ENCODE measurements at places on chromosomes 1 and 21.

DNA sequence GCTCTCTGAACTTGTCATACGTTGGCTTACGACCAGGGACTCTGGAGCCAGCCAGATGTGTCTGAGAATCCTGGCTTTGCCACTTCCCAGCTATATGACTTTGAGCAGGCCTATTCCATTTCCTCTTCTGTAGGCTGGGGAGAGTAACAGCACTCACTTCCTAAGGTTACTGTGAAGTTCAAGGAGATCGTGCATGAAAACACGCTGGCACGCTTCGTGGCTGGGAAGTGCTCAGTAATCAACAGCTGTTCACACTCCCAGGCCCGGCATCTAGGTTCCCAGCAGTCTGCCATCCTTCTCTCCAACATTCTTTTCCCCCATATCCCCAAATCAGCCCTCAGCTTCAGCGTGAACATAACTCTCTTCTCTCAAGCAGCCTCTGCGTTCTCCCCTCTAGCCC is 2.0 kb downstream of the ASCL5 start:
- DNase-seq = no peak

- no peak for DNase-seq
Observed at GRCh38 chr21:44354775-44355771, 1.7 kb downstream of the TRPM2 start.

DNA sequence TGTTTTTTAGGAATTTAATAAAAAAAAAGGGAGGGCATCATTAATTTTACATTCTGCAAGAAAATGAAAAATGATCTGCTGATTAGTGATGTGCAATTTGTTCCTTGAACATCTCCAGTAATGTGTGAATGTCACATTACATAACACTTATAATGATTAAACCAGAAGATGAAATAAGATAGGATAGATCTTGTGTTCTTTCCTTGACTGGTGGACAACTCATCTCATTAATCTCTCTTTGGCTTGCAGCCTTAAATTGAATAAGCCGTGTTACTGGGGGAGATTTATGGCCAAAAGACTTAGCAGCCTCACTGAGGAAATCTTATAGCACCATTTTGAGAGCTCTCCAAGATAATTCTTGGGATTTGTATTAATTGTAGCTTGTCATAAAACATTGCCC is 217.2 kb downstream of the ST6GALNAC3 start:
- no peak for DNase-seq

DNA sequence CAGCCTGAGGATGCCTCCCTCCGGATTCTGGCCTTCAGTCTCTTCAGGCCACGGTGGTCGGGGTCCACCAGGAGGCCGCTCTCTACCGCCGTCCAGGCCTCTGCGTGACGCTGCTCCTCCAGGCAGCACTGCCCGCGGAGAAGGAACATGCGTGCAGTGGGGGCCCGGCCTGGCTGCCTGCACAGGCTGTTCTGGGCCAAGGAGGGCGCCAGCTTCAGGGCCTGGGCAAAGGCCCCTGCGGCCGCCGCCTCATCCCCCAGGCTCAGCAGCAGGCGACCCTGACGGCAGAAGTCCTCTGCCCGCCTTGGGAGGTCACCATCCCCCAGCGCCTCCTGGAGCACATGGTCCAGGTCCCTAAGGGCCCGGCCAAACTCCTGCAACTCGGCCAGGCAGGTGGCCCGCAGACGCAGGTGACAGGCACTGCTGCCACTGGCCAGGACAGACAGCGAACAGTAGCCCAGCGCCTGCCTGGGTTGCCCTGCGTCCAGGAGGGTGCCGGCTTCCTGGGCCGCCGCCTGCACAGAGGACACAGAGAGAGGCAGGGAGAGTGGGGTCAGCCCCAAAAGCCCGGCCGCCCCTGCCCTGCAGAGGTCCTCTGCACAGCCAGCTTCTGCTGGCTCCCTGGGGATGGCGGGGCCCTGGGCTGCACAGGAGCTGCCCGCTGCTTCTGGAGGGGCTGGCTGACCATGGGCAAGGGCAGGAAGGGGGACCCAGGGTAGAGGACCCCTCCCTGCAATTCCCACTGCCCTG is 8.7 kb upstream of the MMEL1 start:
- DNase-seq = no peak

- no peak for DNase-seq
Observed at GRCh38 chr21:14947613-14948160, 117.1 kb downstream of the NRIP1 start.

GRCh38 chr1:192630521-192631287 is 5.2 kb upstream of the RGS13 start:
- peak; percentile 12 for DNase-seq

DNA sequence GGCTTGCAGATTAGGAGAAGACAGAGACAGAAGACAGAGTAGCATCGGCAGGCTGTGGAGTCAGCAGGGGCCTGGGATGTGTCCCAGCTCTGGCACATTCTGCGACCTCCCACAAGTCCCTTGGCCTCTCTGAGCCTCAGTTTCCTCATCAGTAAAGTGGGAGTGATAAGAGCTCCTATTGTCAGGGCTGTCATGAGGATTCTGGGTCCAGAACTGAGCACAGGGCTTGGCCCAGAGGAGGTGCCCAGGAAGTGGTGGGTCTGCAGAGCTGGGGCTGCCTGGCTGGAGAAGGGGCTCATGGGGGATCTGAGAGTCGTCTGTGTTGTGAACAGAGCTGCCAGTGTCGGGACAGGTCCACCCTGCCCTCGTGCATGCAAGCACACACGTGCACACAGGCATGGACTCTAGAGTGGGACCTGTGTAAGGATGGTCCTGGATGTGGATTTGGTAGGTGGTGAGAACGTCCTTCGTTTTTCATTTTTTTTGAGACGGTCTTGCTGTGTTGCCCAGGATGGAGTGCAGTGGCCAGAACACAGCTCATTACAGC is 262.9 kb downstream of the PTPRU start:
- no peak for DNase-seq

- no peak for DNase-seq
Observed at GRCh38 chr1:248590055-248590454, 7.4 kb downstream of the OR2T10 start.

- DNase-seq = no peak
Observed at GRCh38 chr1:219805191-219805590, 123.2 kb downstream of the SLC30A10 start.

DNA sequence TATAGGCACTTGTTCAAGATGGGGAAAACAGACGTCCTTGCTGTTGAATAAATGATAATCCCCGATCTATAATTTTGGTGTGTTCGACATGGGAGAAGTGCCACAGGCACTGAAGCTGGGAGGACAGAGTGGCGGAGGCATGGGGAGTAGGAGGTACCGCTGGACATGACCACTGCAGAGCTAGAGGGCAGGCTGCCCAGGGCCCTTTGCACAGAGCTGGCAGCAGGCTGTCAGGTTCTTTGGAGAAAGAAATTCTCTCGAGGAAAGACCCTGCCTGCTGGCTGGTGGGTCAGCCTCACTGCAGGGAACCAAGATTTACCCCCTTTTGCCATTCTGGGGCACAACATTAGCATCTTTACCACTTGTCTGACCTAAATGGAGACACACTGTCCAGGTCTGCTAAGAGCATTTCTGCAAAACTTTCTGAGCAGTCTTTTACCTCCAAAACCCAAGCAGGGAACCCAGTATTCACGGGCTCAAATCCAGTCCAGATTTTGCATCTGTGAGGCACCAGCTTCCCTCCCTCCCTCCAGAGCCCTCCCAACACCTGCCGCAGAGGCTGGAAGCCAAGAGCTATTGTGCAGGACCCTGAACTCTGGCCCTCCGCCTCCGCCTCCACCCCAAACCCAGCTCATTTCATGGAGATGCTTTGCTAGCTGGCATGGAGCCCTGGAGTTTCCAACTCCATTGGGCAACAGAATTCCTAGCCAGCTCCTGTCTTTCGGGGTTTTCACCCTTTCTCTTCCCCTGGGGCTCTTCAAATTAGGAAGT is 142.3 kb downstream of the PLXNA2 start:
- no peak for DNase-seq

- no peak for DNase-seq
Observed at GRCh38 chr21:29377266-29377665, 78.5 kb downstream of the BACH1 start.

DNA sequence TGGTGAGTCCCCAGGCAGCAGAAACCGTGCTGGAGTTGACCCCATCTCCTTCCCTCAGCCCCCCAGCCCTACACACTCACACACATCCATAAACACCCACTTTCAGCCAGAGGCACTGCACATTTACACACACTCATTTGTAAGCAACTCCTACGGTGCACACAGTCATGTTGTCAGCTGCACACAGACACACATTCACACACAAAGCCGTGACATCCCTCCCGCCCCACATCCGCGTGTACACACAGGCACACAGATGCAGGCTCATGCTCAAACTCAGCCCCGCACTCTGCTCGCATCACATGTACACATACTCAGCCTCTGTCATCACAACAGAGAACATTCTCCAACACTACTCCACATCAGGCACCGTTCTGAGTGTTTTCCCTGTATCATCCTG is 47.6 kb downstream of the LACTBL1 start:
- DNase-seq = no peak

GRCh38 chr1:84246213-84246612 is 55.3 kb upstream of the SAMD13 start:
- DNase-seq = peak; percentile 84

DNA sequence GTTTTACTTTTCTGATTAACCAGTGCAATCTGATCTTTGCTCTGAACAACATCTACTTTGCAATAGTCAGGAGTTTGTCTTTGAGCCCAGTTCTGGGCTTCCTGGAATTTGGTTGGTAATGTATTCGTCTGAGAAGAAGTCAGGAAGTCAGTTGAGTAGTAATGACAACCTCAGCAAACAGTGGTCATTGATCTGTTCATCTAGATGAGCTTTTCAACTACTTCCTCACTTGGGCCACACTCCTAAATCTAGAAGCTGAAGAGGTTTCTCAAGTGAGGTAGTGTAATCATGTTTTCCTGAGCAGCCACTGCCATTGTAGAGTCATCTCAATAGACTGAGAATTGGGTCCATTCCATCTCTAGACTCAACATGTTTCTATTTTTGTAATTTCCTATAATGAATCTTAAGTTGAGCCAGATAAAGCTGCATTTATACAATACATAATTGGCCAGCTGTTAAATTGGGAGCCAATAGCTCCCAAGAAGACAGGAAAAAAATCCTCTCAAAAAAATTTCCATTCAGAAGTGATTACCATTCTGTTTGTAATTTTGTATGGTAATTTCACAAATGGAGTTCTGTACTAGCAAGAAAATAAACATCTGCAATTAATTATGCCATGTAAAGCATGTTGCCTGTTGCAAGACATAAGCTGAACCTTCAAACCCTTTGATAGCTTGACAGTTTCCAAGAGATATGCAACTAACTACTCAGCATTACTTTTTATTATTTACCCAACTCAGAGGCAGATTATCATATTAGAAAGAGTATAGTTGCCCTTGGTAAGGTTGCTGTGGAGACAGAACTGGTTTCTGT is 49.6 kb downstream of the WDR64 start:
- no peak for DNase-seq

GRCh38 chr1:33762962-33763361 is 100.9 kb upstream of the HMGB4 start:
- DNase-seq = no peak

GRCh38 chr1:47645151-47645550 is 207.3 kb downstream of the FOXD2 start:
- no peak for DNase-seq

DNA sequence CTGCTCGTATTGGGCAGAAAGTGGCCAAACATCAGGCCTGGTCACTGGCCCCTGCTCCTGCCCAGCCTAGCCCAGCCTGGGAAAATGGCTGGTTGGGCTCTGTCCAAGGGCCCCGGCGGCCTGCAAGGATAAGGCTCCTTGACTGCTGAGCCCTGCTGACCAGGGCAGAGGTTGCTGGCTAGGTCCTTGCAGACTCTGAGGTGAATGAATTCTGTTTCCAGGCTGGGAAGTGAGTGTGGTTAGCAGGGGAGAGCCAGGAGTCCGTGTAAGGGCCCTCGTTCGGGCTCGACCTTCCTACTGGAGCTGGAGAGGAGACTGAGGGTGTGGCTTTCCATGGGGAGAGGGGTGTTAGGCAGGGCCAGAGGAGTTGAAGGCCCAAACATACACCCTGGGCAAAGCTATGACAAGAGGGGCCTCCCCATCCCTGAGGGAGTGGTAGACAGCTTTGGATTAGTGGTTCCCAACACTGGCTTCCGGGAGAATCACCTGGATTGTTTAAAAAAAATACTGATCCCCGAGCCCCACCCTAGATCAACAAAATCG is 20.6 kb downstream of the CSF1 start:
- peak; percentile 59 for DNase-seq

DNA sequence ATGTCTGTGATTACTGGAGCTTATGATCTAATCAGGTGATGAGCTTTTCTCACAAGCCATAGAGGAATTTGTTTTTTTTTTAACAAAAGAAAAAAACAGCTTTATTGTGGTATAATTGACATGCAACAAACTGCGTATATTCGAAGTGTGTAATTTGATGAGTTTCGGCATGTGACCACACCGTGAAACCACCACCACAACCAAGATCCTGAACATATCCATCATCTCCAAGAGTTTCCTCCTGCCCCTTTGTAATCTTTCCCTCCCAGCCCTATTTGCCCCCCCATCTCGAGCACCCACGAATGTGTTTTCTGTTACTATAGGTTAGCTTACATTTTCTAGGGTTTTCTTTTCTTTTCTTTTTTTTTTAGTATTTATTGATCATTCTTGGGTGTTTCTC is 4.7 kb downstream of the PGBD2 start:
- DNase-seq = no peak

DNA sequence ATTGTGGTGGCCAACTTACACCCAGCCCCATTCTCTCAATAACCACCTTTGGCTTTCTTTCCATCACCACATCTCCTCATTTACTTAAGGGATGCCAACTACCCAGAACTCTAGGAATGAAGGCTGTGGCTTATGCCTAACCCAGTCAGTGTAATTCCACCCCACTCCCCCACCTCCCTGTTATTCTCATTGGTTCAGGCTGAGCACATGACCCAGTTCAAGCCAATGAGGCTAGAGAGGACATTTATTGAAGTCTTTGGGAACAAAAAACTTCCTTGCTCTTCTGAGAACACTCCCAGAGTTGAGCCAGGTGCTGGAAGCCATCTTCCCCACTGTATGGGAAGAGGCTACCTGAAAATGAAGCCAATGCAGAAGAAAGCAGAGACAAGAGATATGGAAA is 22.8 kb upstream of the CD2 start:
- DNase-seq = no peak

- peak; percentile 36 for DNase-seq
Observed at GRCh38 chr1:24857507-24858133, 72.5 kb downstream of the RUNX3 start.

DNA sequence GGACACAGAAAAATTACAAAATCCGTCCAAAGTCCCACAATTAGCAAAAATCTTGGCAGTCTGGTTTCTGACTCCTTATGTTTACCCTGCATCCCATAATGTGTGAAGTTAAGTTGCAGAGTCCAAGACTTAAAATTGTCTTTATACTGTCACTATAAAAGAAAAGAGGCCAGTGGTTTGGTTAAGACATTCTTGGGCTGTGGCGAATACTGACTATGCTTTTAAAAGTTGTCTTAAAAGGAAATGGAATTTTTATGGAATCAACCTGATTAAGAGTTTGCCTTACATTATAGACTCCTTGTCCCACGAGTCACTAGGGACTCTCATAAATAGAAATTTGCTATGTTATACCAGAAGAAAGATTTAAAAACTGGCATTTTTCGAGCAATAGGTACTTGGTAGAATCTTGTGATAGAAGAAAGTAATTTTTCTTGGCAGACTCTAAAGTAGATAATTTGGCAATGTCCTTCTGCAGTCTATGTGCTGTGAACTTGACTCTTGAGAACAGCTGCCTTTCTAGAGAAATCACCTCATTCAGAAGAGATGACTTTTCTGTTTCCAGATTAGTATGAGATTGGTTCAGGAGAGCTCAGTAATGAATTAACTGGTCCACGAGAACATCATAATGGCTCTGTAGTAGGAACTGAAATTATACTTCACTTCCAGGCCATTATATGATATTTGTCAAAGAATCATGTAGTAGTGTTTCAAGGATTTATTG is 31.8 kb downstream of the NTNG1 start:
- no peak for DNase-seq

All from hematopoietic multipotent progenitor cell treated with erythropoietin and hydrocortisone succinate and interleukin-3 and kit ligand, for 4 days (in vitro differentiated cells).